Stimulated activated CD8-positive, alpha-beta memory T cell treated with anti-CD3 and anti-CD28 coated beads, Interleukin-7, amount 100 ng/mL, for 1 hour (primary cell): ENCODE measurements at places on chromosomes 7 and 10.

DNA sequence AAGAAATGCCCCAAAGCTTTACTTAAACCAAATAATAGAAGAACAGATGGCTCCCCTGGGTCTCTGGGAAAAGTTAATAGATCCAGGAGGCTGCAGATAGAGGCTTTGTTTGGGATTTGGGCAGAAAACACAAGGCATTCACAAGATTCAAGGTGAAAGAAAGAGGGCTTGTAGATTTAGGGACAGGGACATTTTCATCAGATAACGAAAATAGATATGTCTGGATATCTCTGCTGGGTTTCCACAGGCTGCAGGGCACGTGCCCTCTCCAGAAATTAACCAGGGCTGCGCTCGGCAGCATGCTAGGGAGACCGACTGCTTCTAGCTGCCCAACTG is 14.9 kb downstream of the CARD11 start:
- no peak for DNase-seq

- no peak for DNase-seq
These were observed 132.3 kb downstream of the CHN2 start for GRCh38 chr7:29326864-29327263.

DNA sequence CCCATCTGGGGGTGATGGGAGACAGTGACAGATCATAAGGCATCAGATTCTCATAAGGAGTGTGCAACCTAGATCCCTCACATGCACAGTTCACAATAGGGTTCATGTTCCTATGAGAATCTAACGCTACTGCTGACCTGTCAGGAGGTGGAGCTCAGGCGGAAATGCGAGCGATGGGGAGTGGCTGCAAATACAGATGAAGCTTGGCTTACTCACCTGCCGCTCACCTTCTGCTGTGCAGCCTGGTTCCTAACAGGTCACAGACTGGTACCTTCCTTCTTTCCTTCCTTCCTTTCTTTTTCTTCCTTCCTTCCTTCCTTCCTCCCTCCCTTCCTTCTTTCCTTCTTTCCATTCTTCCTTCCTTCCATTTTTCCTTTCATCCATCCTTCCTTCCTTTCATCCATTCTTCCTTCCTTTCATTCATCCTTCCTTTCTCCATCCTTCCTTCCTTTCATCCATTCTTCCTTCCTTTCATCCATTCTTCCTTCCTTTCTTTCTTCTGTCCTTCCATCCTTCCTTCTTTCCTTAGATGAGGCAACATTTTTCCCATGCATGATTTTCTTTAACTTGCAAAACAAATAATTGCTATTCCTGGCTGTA is 370.0 kb upstream of the AUTS2 start:
- DNase-seq: no peak

DNA sequence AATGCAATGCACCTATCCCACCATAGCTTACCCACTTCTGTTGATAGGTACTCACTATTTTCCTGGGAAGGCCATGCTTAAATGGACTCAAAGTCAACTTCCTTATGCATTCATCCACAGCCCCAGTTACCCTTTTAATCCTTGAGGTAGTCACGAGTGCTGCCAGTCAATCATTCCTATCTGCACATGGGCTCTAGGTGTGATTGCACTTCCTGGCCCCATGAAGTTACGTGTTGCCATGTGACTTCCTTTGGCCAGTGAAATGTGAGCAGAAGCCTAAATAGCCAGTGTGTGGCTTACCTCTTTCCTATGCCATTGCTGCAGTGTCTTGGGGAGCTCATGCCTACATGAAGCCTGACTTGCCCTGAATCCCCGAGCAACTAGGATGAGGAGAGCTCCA is 23.5 kb upstream of the EIF5AL1 start:
- DNase-seq: no peak

DNA sequence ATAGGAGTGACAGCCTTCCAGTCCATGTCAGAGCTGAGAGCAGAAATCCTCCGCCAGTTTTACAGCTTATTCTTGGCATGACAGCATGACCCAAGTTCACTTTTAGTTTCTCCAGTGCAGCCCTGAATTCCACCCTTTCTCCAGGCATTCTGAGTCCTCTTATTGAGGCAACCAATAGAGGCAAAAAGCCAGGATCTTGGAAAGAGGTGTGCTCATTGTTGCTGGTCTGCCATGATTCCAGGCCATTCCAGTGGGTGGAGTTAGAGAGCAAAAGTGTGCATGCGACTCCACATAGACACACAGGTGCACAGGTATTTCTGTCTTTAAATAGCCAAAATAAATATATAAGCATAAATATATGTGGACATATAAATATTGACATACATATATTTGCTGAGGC is 224.7 kb upstream of the ADARB2 start:
- no peak for DNase-seq

DNA sequence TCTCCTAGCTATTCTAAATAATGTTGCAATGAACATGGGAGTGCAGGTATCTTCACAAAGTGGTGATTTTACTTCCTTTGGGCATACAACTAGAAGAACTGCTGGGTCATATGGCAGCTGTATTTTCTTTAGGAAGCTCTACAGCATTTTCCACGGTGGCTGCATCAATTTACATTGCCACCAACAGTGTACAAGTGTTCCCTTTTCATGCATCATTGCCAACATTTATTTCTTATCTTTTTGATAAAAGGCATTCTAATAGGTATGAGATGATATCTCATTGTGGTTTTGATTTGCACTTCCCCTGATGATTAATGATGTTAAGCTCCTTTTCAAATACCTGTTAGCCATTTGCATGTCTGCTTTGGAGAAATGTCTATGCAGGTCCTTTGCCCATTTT is 52.6 kb downstream of the NT5C2 start:
- DNase-seq: no peak

DNA sequence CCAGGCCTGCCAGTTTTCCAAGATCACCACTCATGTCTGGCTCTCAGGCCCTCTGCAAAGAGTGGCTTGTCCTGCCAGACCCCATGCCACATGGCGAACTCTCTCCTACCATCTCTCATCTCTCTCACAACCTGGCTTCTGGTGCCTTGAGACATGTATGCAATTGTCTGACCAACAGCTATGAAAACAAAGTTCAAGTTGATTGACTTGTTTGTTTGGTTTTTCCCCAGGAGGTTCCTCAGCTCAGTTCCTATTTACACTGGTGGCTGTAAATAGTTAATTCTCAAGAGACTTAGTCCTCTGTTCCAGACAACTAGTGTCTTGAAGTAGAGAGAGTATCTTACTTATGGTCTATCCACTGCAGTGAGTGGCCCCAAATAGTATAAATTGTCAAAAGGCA is 131.8 kb downstream of the SNX10 start:
- DNase-seq: no peak

DNA sequence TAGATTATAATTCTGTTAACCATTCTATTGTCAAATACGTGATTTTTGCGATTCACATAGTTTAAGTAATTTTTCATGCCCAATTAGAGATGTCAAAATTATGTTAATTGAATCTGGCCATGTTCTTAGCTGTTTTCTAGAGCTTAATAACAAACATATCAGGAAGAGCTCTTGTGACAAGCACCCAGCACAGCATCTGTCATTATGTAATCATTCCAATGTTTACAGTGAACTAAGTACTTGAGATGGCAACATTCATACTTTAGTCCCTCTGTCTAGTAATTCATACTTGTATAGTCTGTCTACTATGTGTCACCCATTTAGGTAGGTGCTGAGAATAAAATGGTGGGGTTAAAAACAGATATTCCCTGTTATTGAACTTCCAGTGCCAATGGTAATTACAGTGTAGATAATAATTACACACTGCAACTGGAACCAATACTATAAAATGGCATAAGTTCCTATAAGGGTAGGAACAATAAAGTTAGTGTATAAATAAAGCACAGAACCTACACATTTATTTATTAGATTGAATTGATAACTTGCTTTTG is 55.2 kb downstream of the ZEB1 start:
- no peak for DNase-seq

DNA sequence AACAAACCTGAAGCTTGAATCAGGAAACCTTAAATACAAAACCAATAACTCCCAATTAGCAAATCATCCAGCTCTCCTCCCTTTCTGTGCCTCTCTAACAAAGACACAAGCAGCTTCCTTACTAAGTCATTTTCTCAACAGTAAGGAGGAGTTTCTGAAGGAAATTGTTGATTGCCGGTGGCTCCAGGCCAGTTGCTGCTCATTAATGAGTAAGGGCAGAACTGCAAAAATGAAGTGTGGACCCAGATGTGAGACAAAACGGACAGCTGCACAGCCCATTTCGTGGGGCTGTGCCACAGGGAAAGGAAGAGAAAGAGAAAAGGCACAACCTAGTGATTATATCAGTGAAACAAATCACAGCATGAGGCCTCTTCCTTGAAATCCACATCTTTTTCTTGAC is 42.8 kb upstream of the RHOBTB1 start:
- DNase-seq: no peak

DNA sequence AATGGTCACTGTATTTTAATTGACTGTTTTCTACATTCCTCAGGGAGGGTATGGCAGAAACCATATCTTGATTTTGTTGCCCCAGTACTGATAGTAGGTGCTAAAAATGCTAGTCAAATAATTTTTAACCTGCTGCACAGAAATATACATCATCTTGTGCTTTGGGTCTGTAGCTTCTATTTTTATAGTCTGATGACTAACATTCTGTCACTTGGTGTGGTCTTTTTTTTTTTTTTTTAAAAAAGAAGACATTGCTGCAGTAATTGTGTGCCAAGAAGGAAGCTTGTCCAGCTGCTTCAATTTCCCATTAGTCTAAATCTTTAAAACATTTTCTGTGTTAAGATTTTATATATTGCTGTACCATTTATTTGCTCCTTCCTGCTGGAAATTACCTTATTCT is 83.6 kb downstream of the ICA1 start:
- no peak for DNase-seq

- DNase-seq: no peak
These were observed 2.1 kb downstream of the ABI1 start for GRCh38 chr10:26858707-26859034.

- DNase-seq: no peak
These were observed 109.1 kb downstream of the CHCHD3 start for GRCh38 chr7:132972745-132973144.

DNA sequence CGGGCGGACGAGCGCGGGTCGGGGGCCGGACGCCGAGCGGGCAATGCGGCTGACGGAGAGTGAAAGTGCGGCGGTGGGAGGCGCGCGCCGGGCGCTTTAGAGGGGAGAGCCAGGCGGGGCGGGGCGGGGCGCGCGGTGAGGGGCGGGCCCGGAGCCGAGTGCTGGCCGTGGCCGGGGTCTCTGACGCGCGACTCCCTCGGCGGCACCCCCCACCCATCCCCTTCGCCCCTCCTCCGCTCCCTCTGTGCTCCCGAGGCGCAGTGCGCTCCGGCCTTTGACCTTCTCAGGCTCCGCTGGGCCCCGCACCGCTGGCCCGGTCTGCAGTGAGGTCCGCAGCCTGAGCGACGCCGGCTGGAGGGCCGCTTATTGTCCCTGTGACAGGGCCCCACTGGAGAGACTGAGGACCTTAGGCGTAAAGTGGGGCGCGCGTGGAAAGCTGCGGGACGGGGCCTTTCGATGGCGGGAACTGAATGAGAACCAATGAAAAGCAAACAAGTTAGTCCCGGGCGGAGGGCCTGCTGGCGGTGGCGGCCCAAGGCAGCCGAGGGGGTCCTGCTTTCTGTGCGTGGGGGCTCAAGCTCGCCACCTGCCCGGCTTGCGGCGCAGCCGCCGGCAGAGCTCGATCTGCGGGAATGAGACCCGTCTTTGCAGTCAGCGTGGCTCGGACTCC is at the start of gene CXCL12:
CXCL12 (minus strand) TSS at position 72 of the 670 bp plus-strand sequence. CDS start 92 bp downstream, outside the sequence.
- DNase-seq: no peak

- no peak for DNase-seq
These were observed 49.0 kb upstream of the TRIM8 start for GRCh38 chr10:102595293-102595692.

- DNase-seq: no peak
These were observed 345.6 kb downstream of the PARD3 start for GRCh38 chr10:34469446-34469845.

DNA sequence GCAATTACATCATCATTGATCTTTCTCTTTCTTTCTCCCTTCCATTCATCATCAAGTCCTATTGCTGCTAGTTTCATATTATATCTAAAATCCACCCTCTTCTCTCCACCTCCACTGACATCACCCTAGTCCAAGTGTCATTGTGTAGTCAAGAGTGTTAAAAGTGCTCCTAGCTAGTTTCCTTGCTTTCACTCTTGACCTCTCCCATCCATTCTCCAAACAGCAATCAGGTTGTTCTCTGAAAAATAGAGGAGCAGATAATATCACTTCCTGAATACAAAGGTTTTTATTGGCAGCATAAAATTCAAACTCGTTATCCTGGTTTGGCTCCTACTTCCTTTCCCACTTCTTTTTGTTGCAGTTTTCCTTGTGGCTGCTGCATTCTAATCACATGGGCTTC is 61.6 kb upstream of the PHF14 start:
- no peak for DNase-seq

DNA sequence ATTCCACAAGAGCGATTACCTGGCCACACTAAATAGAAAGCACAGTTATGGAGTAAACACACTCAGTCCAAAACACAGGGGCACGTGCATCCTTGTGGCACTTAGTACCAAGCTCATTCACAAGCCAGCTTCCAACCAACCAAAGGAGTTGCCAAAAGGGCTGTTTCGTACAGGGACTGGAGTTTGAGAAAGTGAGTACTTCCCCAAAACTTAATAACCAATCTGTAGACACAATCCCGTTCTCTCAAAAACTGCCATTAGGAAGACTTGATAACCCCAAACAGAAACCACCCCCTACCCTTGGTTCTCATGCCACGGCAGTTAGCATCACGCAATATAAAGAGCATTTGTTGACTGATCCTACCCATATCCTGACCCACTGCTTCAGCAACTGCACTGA is 166.2 kb upstream of the ASAH2 start:
- no peak for DNase-seq

GRCh38 chr7:114354306-114354705 is 60.3 kb upstream of the FOXP2 start:
- no peak for DNase-seq

DNA sequence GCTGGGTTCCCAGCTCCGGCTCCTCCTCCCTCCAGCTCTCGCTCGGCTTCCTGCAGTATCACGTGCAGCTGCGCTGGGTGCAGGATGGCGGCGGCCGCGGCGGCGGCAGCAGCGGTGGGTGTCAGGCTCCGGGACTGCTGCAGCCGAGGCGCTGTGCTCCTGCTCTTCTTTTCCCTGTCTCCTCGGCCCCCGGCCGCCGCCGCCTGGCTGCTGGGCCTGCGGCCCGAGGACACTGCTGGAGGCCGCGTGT is at the start of gene CNNM1:
CNNM1 (plus strand) TSS at position 53 of the 250 bp plus-strand sequence; CDS start at position 85, 32 bp downstream.
- DNase-seq: no peak

GRCh38 chr10:13686331-13686752 is 99.6 kb downstream of the PRPF18 start:
- no peak for DNase-seq

GRCh38 chr7:109745677-109746410 is 1176.2 kb downstream of the DNAJB9 start:
- no peak for DNase-seq

- DNase-seq: no peak
These were observed 430.9 kb downstream of the ACTR3B start for GRCh38 chr7:153190452-153190851.

GRCh38 chr7:69217516-69218350 is 380.5 kb upstream of the AUTS2 start:
- DNase-seq: no peak
